Neuronal stem cell (in vitro differentiated cells): ENCODE measurements at places on chromosomes 4 and X.

GRCh38 chr4:54901202-54901601 lies 224.2 kb downstream of the KDR start:
- no peak for DNase-seq

- no peak for DNase-seq
These were observed 31.8 kb upstream of the ZCCHC13 start for GRCh38 chrX:74272230-74272629.

DNA sequence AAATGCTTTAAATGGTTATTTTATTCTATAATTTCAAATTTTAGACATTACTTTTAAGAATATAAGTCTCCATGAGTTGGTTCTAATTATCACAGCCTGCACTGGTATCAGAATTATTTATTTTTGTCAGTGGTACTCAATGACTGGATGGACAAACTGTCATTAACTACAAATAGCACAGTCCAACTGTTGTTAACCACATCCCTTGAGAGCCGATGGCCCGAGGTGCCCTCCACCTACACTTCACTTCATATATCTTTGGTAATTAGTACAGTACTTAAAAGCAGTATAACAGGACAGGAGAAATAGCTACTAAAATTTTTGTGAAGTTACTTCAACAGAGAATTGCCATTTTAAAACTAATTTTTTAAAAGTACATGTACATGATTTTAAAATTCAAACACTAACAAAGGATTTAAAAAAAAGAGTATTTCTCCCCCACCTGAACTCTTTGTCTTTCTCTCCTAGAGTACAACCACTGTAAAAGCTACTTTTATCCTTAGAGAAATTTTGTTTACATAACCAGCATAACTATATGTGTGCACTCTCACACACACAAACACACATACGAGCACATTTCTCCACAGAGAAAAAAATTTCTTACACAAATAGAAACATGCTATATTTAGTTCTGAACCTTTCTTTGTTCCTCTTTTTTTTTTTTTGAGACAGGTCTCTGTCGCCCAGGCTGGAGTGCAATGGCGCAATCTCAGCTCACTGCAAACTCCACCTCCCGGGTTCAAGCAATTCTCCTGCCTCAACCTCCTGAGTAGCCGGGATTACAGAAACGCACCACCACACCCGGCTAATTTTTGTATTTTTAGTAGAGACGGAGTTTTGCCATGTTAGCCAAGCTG lies 6.5 kb downstream of the TIFA start:
- no peak for DNase-seq

DNA sequence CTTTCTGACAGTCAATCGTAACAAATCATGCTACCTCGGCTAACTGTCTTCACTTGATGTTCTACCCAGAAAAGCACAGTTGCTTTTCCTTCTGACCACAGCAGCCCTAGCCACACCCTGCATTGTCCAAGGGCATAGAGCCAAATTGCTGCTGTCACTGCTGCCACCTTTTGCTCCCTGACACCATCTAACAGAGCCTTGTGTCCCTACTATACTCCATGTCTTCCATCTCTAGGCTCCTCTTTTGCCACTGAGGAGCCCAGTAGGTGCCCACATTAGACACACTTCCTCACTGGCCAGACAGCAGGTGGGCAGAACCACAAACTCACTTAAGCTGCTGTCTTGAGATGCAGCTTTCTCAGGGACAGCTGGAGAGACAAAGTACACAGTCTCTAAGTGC lies 91.4 kb downstream of the ANXA3 start:
- no peak for DNase-seq

DNA sequence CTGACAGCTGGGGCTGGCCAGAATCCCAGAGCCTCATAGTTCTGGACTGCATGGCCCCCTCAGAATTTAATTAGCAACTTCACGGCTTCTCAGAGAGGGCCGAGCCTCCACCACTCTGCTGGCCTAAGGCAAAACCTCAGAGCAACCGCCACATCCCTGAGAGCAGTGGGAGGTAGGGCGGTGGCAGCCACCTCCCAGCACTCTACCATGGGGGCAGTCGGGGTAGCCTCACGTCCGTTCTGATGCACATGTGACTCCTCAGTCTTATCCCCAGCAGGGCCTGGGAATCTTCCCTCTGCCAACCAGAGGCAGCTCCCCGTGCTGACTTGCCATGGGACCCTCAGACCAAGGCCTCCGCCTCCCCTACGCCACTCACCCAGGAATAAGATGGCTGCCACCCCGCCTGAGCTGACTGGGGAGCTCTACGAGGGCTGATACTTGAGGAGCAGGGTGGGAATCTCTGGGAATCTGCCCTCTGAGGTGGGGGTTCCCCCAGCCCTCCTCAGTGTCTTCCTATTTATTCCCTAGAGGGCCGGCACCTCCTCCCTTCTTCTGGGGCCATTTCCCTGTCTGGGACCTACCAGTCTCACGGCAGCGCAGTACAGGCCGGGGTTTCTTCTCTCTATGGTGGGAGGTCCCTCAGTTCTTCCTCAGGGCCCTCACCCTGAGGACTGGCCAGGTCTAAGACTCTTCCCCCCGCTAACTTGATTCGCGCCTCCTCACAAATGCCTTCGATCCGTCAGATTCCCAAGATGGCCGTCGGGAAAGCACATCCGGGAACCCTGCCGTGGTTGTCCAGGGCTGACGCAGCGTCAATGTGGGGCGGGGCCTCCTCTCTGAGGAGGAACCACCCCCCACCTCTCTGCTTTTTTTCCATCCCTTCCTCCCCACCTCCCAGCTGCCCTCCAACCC lies at the start of gene MAGEC2:
Gene MAGEC2 (minus strand): TSS at position 769 of the 912 bp plus-strand sequence. CDS start 1,303 bp downstream, outside the sequence.
- DNase-seq, result no peak

DNA sequence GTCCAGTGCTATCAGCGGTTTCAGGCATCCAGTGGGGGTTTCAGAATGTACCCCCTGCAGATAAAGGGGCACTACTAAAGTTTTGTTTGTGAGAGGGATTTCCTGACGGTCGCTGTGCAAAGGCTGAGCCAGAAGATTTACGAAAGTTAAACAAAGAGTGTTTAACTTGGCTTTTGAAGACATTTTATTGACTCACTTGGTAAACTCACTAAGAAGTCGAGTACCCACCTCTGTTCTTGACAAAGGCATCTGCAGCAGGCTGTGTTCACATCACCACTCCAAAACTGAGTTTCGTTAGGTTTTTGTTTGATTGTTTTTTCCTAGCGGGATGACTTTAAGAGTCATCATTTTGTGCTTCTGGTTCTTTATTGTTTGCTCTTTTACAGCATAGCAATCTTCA lies 143.9 kb upstream of the TBL1X start:
- DNase-seq, result no peak

DNA sequence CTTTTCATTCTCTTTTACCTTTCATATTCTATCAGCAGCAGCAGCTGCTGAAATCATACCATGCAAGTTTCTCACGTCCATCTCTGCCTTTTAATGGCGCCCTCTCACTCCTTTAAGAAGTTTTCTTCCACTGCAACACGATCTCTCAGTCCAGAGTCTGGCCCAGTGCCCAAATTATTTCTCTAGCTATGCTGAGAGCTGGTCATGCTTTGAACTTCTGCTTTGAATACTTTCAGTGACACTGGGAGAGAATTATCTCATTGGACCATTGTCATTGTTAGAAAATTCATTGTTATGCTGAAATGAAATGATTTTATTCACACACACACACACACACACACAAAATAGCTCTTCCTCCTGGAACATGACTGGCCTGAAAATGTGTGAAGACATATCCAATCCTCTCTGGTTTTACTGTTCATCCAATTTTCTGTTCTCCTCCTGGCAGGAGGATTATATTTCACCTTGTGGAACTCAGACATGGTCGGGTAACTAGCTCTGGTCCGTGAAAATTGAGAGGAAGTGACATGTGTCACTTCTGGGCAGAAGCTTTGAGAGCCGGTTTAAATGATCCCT lies 1.3 kb upstream of the PDHA1 start:
- DNase-seq, result no peak
